ENCODE measurements at places on chromosomes 2 and 18. TPM values are rescaled to one million over a fixed set of nuclear protein-coding genes. Genes with fewer than 3 reads are reported as not detected.

The GPR55 gene
- total RNA-seq, result 3.1 TPM

The ZNF512 gene
- total RNA-seq, result 36.7 TPM

The ZNF236 gene
- 27.5 TPM for total RNA-seq

GRCh38 chr2:18611604-18612003 lies 22.2 kb upstream of the NT5C1B start:
- DNase-seq, result no peak

GRCh38 chr18:57856128-57856527 lies 53.0 kb upstream of the ATP8B1 start:
- no peak for DNase-seq
